ENCODE measurements at places on chromosomes 3 and 15.

DNA sequence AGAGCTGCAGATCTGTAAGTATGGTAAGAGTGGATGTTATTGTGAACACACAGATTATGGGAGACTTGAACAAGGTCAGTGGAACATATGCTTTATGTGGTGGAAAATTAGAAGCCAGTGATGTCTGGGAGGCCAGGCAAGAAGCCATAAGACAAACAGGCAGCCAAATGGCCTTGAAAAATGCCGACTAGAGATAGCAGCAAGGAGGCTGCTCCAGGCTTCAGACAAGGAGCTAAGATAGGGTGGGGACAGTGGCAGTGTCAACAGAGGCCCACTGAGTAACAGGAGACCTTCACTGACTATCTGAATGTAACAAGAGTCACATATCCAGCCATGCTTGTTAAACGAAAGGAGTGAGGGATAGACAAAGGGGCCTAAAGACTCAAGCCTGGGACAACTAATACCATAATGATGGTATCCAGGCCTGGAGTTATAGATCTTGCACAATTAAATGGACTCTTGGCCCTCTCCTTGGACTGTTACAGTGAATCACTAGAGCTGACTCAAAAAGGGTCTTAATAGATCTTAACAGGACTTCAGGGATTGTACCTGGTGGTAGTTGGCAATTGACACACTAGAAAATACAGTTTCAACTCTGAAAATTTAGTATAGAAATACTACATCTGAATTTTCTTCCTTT is 50.6 kb downstream of the CFAP20DC start:
- DNase-seq: no peak

DNA sequence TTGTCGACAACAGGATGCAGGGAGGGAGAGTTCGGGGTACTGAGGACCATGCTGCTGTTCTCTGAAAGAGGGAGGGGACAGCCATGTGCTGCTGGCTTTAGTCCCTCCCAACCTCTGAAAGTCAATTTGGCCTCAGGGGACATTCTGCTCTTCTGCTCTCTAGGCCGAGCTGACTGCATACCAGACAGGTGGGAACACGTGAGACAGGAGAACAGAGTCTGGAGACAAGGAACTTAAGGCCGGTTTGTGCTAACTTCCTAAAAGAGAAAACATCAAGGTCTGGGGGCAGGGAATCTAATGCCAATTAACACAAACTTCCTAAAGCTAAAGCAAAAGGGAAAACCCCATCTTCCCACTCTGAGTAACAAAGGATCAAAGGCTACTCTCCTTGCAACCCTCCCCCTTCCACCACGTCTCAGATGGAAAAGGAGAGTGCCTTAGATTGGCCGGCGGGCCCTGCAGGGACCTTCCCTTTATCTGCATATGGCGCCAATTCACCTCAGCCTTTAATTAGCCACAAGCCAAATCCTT is 41.0 kb downstream of the SLCO2A1 start:
- DNase-seq: no peak

DNA sequence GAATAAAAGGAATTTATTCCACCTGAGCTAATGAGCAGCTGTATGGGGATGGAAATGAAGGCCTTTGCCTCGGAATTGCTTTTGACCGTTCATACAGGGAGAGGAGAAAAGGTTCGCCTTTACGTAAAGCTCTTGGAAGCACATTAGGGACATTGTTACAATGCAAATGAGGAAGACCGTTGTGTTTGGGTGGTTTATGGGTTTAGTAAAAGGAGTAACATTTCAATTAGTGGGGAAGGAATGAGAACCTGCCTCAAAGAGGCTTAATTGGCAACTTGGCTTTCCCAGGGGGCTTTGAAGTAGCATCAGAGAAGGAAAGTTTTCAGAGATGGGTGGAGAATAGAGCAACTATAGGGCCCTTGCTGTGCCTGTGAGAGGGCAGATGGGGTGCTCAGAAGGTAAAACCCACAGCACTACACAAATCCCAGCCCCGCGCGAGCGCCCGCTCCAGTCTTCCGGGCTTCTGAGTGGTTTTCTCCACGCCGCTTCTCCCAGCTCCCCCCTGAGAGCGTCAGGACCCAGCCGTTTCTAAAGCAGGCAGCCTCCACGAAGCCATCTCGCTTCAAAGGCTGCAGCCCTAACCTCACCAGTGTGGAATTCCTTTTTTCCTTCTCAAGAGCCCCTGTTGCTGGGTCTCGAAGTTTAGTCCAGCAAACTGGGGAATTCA is 192.0 kb upstream of the HES1 start:
- no peak for DNase-seq

DNA sequence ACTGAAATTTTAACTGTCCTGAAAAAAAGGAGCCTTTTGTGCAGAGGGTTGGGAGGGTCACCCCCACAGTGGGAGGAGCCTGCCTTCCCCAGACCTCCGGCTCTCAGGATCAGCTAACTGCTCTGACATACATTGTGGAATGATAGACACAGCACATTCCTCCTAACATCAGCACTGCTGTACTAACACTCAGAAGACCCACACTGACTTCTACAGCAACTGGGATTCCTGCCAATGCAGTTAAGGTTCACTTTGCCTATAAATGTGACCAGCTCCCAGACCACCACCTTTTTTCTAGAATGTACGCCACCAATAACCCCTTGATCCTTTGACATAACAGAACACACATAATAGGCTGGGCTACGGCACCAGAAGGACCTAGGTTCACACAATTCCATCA is 3.2 kb downstream of the CPEB1 start:
- no peak for DNase-seq

GRCh38 chr3:118882353-118882947 is 152.2 kb downstream of the IGSF11 start:
- DNase-seq: peak; percentile 43

GRCh38 chr3:32818229-32818969 is 602 bp downstream of the TRIM71 start:
- no peak for DNase-seq

DNA sequence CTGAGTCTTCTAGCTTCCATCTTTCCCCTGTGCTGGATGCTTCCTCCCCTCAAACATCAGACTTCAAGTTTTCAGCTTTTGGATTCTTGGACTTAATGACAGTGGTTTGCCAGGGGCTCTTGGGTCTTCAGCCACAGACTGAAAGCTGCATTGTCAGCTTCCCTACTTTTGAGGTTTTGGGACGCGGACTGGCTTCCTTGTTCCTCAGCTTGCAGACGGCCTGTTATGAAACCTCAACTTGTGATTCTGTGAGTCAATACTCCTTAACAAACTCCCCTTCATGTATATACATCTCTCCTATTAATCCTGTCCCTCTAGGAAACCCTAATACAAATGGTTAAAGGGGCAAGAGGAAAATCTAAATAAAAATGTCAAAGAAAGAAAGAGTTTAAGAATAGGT is 100.1 kb downstream of the ABI3BP start:
- no peak for DNase-seq

DNA sequence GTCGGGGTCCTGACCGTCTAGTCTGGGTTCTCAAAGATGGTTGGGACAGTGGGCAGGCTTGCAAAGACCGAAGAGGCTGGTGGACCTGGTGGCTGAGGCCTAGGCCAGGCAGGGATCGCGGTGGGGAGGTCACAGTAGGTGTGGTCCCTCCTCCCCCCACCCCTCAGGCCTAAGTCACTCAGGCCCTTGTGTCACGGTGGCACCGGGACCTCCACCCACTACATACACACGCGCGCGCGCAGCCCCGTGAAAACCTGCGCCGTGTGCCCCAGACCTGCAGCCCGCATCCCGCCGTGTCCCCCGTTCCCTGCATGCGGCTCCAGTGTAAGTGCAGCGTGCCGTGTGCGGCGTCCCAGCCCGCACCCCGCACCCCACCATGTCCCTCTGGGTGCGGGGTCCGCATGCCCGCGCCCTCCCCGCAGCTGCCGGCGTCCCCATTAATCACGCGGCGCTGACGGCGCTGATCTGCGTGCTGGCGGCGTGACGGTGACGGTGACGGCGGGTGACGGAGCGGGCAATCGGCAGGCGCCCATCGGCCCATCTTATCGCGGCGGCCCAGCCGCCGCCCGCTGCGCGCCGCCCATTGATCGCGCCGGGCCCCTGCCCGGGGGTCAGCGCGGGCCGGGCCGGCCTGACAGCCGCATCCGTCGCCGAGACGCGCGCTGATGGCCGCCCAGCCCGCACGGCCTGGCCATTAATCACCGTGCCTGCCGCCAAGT is 24.4 kb downstream of the SEC61A1 start:
- peak; percentile 32 for DNase-seq

GRCh38 chr15:28955160-28955992 is 69.6 kb downstream of the APBA2 start:
- no peak for DNase-seq
